Stimulated activated CD4-positive, alpha-beta T cell treated with anti-CD3 and anti-CD28 coated beads, Interleukin-2, amount 100 ng/mL, for 24 hours (primary cell): ENCODE measurements at places on chromosomes 12 and 14.
A peak's percentile ranks its signal among the peaks of the same experiment; 100 is the strongest.

GRCh38 chr14:103910262-103910935 lies 17.9 kb upstream of the TDRD9 start:
- DNase-seq, result peak; percentile 79

- DNase-seq, result no peak
Observed at GRCh38 chr12:946212-946611, 3.3 kb downstream of the RAD52 start.

- peak; percentile 73 for DNase-seq
Observed at GRCh38 chr12:3752096-3752709, 706 bp downstream of the CRACR2A start.

GRCh38 chr14:104938436-104938835 lies 13.8 kb downstream of the PLD4 start:
- DNase-seq, result no peak

DNA sequence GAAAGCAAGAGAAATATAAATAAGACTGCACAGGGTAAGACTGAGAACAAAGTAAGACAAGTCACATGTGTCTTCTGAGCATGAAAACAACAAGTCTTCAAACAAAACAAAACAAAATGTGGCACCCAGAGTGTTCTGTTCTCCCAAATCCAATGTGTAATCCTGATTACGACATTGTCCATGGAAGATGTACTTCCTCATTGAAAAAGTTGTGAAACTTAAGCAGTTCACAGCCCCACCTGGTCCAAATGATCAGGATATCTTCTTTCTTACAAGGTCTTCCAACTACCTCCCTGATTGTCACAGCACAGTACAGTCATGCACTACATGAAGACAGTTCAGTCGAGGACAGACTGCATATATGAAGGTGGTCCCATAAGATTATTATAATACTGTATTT lies 23.3 kb upstream of the NEK9 start:
- DNase-seq, result no peak

DNA sequence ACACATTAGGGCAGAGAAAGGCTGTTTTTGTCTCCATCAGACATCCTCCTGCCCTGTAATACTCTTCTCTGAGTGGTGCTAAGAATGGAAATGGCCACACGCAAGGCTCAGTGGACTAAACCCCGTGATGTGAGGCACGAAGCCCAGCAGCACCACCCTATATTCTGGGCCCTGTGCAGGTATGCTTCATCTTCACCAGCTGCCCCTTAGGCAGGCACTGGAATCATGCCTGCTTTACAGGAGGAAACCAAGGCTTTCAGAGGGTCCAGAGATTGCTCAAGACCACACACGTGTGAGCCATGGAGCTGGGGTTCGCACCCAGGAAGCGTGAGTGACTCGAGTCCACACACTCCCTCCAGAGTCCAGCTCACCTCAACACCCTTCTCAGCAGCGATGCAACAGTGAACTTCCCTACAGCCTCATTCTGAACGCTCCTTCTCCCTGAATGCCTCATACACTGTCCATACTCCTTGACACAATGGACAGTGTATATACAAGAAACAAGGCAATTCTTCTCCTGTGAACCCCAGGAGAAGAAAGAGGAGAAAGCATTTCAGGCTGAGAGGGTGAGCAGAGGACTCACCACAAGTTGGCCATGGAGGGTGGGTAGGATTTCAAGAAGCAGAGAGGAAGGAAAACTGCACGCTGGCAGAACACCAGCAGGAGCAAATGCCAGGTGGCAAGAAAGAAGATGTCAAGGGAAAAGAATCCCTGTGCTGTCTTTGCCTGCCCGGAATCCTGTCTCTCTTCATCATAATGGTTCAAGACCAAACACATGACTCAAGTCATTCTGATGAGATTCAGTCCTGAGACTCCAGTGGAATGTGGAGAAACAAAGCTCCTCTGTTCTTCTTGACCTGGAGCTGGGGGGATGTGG lies 39.1 kb downstream of the NT5DC3 start:
- no peak for DNase-seq

- DNase-seq, result no peak
Observed at GRCh38 chr12:72872238-72872887, 600.2 kb downstream of the TRHDE start.

- no peak for DNase-seq
Observed at GRCh38 chr14:33686218-33686617, 264.7 kb downstream of the EGLN3 start.

GRCh38 chr12:3882896-3883564 lies 9.8 kb upstream of the PARP11 start:
- DNase-seq, result no peak

DNA sequence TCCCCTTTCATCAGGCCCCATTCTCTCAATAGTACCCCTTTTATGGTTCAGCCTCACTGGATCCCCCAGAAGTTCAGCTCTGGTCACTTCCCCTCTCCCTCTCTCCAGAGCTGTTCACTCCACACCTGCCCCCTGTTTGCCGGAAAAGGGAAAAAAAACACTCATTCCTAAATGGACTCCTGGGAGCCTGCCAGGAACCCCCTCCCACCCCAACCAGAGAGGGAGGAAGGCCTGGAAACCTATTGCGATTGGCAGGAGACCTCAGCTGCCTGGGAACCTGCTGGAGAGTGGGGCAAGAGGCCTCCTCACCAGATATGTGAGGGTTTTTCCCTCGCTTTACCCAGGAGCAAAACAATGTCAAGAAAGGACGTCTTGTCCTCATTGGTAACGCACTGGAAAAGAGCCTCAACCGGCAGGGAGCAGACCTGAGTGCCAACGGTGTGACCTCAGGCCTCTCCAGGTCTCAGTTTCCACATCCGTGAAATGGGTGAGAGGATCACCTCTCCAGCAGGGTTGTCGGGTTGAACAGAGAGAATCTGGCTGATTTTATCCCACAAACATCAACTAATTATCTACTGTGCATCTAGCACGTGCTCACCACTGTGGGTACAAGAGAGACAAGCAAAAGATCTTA lies 4.6 kb downstream of the DTX1 start:
- DNase-seq, result no peak

- DNase-seq, result no peak
Observed at GRCh38 chr14:69652942-69653684, 41.7 kb downstream of the SUSD6 start.

DNA sequence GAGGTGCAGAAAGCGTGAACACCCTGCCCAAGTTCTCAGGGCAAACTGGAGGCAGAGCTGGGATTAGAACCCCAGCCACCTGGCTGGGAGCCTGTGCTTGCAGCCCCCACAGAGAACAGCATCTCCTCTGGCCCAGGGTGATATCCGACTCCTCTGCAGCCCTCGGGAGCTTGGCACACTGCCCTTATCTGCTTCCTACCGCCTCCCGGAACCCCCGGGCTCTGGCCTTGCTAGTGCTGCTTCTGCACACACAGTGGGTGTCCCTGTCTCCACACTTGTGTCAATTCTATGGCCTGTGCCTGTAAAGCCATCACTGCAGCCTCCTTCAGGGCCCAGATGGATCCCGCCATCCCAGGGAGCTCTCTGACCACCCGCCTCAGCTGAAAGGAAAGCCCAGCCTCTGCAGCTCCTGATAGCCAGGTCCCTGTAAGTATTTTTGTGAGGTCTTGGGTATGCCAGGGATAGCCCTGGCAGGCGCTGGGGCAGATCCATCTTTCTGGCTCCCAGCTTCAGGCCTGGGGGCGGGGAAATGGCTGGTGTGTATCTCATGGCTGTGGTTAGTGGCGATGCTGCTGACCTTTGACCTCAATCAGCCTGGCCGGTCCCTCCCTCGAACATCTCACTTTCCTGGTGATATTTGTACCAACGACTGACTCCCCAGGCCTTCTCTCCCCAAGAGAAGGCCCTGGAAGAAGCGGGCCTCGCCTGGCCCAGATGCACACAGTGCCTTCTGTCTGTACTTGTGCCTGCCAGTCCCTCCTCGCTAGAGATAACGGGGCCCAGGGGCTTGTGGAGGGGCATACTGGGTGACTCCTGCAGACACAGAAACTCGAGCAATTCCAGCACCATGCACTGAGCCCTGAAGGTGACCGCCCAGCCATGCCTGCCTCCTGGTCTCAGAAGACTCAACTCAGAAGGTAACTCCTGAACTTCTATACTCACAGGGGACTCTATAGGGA lies 183.8 kb downstream of the CALM1 start:
- no peak for DNase-seq

DNA sequence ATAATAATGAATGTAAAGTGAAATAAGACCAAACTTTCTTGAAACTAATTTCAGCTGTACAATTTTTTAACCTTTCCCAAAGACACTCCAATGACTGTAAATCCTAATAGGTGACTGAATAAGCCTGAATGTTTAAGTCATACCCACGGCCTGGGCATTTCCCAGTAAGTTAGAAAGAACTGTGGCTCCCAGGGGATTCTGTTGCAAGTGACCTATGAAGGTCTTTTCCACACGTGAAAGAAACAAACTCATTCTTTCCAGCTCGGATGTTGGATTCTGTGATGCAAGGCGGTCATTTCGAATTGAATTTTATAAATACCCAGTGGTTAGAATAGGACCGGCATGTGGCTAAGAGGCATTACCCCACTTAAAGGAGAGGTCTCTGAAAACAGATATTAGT lies 1134.4 kb downstream of the GALC start:
- DNase-seq, result no peak

DNA sequence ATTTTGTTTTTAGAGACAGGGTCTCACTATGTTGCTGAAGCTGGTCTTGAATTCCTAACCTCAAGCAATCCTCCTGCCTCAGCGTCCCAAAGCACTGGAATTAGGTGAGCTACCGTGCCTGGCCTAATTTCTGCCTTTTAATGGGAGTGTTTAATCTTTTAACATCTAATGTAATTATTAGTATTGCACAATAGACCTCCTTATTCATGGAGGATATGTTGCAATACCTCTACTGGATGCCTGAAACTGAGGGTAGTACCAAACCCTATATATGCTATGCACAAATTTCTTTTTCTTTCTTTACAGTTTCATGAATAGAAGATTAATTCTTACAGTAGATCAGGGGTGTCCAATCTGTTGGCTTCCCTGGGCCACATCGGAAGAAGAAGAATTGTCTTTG lies 47.8 kb downstream of the MYRFL start:
- DNase-seq, result no peak

DNA sequence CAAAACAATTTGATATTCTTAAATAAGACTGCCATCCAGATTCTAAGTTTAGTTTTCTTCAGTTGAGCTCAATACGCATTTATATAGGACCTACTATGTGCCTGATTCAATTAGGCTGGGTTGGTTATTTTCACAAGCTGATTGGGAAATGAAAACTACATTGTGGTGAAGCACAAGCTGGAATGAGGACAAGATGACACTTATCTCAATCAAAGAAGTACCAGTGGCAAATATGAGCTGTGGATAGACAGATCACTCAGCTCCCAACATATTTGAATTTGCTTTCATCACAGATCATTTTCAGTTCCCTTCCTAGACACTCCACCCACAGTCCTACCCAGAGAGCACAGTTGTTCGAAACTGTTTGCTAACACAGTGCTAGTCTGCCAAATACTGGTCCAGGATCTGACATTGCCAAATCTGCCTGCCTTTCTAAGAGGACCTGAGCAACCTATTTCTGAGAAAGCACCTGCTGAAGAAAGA lies 74.7 kb downstream of the LLPH start:
- no peak for DNase-seq

GRCh38 chr14:52080808-52081755 lies 12.2 kb upstream of the NID2 start:
- DNase-seq, result no peak

- DNase-seq, result no peak
Observed at GRCh38 chr12:66119870-66120241, 10.7 kb downstream of the LLPH start.
